ENCODE measurements at places on chromosomes 6 and 20.

GRCh38 chr20:10653599-10654249 is 20.1 kb downstream of the JAG1 start:
- DNase-seq: no peak

- DNase-seq: no peak
Measured at GRCh38 chr6:127878115-127878514, 22.7 kb downstream of the THEMIS start.

DNA sequence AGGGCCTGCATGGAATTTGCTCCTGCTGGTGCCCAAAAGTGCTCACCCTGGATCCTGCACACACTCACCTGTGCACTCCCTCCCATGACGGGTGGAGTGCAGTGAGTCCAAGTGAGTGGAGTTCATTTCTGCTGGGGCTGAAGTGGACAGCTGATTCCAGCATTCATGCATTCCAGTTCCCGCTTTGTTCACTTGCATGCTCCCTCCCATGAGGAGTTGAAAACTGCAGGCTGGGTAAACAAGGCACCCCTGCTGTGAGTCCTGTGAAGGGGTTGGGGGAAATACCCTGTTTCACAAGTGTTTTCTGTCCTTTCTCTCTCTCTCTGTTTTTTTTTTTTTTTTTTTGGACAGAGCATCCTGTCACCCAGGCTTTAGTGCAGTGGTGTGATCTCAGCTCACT is 454.1 kb upstream of the NOX3 start:
- DNase-seq: no peak

- no peak for DNase-seq
Measured at GRCh38 chr6:5278565-5279120, 17.3 kb downstream of the FARS2 start.

GRCh38 chr20:62978561-62978943 is 26.0 kb downstream of the SLC17A9 start:
- no peak for DNase-seq

- no peak for DNase-seq
Measured at GRCh38 chr6:143966312-143966711, 41.7 kb downstream of the PLAGL1 start.

DNA sequence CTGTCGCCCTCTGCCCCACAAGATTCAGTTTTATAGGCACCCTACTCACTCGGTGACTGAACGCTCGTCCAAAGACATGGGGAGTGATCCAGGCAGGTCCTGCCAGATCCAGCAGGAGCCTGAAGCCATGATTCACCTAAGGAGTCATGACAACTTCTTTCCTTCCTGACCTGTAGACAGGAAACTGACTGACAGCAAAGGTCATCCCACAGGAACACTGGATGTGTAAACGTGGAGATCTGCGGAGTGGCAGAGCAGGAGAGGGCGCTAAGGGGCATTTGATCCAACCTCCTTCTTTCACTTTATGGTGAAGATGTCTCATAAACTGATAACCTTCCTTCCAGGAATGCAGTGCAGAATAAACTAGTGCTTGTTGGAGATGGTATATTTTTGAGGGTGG is 192.2 kb downstream of the GJA10 start:
- no peak for DNase-seq

GRCh38 chr6:132204591-132204990 is 196.7 kb downstream of the MOXD1 start:
- no peak for DNase-seq

DNA sequence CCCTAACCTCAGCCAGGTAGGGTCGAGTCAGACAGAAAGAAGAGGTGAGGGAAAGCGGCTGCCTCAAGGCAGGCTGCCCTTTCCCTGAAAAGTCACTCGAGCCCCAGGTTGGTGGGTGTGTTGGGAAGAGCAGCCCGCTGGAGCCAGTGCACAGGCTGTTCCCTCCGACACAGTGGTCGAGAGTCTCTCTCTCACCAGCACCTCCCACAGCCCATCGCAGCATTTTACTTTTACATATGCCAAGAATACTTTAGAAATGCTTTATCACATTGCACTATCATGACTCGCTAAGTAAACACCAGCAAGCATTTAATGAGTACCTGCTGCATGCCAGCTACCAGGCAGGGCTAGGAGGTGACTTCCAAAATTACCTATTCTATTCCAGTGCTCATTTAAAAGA is 1.7 kb downstream of the PRPH2 start:
- no peak for DNase-seq

GRCh38 chr6:30778001-30778635 is 33.8 kb upstream of the IER3 start:
- no peak for DNase-seq

GRCh38 chr6:129699659-129700058 is 10.3 kb downstream of the ARHGAP18 start:
- no peak for DNase-seq

DNA sequence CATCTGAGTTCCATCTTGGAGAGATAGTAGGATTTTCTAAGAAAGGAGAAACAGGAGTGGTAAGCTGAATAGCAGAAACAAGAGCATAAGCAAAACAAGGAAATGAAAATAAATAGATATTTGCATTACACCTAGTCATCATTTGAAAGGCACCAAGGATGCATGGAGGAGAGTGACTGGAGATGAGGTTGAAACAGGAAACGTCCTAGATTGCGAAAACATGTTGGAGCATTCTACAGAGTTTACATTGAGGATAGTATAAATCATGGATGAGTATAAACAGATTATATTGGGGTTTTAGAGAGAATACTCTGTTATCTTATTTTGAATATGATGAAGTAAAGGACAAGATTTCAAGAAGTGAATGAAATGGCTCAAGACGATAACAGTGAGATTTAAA is 507.3 kb downstream of the EYS start:
- no peak for DNase-seq

- DNase-seq: no peak
Measured at GRCh38 chr6:6218759-6219085, 101.7 kb downstream of the F13A1 start.

DNA sequence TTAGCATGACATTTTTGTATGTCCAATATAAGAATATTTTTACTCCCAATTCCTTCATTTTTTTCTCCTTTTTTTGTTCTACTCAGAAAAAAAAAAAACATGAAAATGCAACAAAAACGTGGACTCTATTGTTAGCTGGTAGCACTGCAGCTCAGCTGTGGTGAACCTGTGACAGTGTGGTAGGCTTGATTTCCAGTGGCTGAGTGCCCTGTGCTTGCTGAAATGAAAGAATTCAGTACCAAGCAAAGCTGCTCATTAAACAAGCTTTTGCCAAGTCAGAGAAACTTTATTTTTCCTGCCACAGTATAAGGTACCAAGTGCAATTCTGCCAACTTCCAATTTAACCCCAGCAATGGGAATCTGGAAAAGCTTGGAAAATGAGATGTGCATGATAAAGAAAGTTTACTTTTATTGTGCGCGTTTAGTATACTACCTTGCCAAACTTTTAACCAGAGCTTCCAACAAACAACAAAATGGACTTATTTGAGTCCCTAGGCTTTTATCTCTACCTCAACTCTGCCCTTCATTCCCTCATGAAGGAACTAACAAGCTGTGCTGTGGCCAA is 215.2 kb downstream of the SLC35F1 start:
- DNase-seq: no peak

GRCh38 chr6:12528581-12529363 is 187.8 kb upstream of the PHACTR1 start:
- no peak for DNase-seq

- no peak for DNase-seq
Measured at GRCh38 chr6:49934770-49935169, 29.2 kb downstream of the DEFB114 start.

DNA sequence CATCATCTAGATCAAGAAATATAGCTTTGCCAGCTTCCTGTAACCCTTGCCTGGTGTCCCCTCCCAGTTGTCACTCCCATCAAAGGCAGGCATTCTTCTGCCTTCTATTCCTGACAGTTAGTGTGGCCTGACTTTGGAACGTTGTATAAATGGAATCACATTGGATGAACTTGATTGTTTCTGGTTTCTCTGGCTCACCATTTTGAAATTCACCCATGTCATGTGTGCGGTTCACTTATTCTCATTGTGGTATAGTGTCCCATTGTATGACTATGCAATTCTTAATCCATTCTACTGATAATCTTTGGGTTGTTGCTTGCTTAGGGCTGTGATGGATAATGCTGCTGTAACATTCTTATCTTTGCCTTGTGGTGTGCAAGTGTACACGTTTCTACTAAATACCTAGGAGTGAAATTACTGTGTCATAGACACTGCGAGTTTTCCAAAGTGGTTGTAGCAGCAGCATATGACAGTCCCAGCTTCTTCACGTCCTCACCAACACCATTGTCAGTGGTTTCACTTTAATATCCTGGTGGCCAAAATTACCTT is 73.2 kb downstream of the VEGFA start:
- DNase-seq: no peak

Measured in NCI-H1930 (cell line).